ENCODE measurements at places on chromosomes 12 and 14.

- DNase-seq: no peak
Observed at GRCh38 chr14:23951590-23952201, 1.9 kb upstream of the DHRS4 start.

GRCh38 chr12:9325471-9325870 is 117.3 kb upstream of the PZP start:
- no peak for DNase-seq

- DNase-seq: peak; percentile 21
Observed at GRCh38 chr12:79886917-79887519, 47.9 kb downstream of the PPP1R12A start.

- DNase-seq: no peak
Observed at GRCh38 chr12:4892418-4892817, 17.3 kb upstream of the KCNA1 start.

DNA sequence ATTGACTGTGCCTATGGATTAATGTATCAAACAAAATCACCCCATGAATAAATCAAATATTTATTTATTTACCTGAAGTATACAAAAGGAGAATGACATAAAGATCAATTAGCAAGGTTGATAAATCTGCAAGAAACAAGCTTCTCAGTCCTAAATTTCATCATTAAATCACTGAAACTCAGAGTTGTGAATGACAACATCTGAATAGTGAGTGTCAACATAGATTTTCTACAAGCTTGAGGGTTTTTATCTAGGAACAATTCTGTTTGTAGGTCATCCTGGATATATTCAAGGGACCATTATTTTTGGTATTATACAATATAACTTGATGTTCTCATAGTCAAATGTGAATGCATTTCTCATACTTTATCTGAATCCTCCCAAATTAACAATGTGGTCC is 17.4 kb upstream of the KLRF1 start:
- DNase-seq: no peak

- DNase-seq: no peak
Observed at GRCh38 chr14:71566276-71566675, 366.0 kb upstream of the RGS6 start.

- no peak for DNase-seq
Observed at GRCh38 chr12:57476162-57476992, 3.3 kb downstream of the ARHGAP9 start.

GRCh38 chr14:92590176-92590575 is 76.6 kb downstream of the RIN3 start:
- no peak for DNase-seq

DNA sequence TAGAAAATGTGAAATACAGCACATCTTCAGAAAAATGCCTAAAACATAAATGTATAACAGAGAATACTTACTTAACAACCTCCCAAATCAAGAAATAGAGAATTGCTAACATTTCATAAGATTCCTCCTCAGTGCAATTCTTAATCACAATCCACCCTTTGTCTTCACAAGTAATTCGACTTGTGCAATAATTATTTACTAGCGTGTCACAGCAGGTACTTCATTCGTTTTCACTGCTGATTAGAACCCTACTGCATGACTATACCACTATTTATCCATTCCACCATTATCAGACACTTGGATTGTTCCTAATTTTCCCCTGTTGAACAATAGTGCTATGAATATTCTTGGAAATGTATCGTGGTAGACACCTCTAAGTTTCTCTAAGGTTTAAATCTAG is 64.9 kb upstream of the BBS10 start:
- DNase-seq: no peak

DNA sequence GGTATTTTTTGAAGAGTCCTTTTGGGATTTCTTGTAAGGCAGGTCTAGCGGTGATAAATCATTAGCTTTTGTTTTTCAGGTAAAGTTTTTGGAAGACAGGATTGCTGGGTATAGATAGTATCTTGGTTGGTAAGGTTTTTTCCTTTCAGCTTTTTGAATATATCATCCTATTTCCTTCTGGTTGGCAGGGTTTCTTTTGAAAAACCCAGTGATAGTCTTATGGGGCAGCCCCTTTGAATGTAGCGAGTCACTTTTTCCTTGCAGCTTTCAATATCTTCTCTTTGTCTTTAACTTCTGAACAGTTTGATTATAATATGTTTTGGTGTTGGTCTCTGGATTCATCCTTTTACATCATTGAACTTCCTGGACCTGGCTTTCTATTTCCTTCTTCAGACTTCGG is 20.2 kb downstream of the TMX1 start:
- DNase-seq: no peak

GRCh38 chr14:21255385-21256101 is 13.7 kb downstream of the HNRNPC start:
- no peak for DNase-seq

DNA sequence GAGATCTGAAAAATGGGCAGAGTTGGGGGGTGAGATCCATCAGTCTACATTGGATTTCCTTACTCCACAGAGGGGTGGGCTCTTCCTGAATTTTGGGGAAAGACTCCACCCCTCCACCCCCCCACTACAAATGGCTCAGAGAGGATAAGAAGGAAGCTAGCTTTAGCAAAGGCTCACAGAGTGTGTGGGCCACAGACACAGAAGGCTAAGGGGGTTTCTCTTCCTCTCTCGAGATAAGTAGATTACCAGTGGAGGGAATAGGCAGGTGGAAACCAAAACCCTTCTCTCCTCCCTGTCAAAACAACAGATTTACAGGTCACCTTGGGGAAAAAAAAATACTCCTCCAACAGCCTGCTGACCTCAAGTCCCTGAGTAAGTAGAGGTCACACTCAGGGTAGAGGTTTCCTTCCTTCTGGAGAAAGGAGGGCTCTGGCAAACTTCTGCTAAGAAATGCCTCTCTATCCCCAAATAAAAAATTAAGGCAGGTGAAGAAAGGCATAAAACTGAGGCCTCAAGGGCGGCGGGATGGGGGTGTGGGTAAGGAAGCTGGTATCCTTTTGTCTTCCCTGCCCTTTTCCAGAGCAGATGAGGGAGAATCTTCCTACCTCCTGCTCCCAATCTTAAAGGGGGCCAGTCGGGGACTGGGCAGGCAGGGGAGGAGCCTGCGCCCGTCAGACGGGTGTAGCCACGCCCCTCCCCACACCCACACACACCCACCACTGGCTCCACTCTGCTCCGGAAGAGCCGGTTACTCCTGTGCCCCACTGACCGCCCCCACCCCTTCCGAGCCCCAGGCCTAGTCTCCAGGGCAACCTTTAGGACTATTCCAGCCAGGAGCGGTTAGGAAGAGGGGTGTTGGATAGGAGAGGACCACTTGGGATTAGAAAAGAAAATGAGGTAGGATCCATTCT is 1.9 kb upstream of the BAZ2A start:
- DNase-seq: no peak

- DNase-seq: no peak
Observed at GRCh38 chr12:83036847-83037246, 350.1 kb downstream of the TMTC2 start.

GRCh38 chr12:92495108-92495507 is 207.7 kb upstream of the PLEKHG7 start:
- no peak for DNase-seq

DNA sequence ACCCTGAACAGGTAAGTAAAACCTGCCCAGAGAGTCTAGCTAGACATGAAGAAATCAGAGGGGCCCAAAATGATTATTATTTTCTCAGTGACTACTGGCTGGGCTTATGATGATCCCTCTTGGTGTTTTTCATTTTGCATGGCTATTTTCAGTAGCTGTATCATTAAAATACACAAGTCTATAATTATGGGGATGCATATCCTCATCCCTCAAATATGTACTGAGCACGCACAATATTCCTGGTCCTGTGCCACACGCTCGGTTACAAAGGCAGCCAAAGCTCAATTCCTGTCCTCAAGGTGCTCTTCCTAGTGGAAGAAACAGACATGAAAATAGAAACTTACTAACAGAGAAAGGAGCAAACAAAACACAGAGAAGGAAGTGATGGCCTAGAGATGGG is 180.0 kb downstream of the DAD1 start:
- DNase-seq: no peak

DNA sequence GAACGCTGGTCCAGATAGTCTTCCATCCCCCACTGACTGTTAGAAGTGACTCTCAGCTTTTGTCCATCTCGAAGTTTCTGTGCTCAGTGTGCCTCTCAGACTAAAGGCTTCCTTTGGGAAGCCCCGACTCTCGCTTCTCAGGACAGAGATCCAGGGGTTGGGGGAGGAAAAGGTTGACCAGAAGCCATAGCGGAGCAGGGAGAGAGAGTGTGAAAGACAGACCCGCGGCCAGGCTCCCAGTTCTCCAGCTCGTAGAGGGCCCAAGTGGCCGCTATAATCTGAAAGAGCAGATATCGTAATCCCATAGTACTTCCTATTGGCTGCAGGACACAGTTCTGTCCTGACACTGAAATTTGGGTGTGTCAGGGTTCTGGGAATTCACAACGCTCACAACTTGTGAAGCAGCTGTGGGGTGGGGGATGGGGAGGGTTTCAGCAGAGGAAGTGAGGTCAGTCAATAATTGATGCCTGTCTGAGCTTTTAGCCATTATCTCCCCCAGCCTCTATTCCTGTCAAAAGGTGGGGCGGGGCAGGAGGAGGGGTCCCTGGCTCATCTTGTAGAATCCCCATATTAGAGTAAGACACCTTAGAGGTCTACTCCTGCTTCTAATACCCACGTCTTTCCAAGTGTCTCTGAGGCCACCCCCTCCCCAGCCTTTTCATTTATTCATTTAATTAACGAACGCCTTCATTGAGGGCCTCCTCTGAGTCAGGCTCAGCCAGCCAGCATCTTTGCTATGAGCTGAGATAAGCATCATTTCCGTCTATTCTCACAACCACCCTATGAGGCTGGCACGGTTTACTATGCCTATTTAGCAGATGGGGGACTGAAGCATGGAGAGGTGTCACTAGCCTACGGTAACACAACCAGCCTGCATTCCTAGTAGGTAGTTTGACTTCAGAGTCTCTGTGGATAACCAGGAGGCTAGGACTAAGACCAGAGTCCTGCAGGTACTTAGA is 1.6 kb upstream of the ACVRL1 start:
- no peak for DNase-seq

- DNase-seq: no peak
Observed at GRCh38 chr14:71610149-71610548, 322.1 kb upstream of the RGS6 start.

DNA sequence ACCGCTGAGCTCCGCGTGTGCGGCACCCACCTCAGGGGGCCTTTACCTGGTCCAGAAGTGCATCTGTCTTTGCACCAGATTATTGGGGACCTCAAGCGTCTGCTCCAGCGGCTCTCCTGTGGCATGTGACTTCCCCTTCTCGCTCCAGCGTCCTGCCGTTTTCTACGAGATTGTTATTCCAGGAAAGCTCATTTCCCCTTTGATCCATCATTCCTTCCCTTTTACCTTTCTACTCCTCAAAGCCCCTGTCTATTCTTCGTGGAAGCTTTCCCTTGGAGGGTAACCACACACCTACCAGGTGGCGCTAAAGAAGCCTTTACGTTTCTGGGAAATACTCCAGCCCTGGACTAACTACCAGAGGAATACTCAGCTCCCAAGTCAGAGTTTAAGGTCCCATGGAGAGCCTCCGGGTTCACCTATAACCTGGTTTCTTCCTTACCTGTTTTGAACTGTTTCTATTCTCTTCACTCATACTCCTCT is 1.5 kb downstream of the FKBP4 start:
- DNase-seq: no peak

- DNase-seq: no peak
Observed at GRCh38 chr14:28756884-28757570, 9.6 kb upstream of the FOXG1 start.

DNA sequence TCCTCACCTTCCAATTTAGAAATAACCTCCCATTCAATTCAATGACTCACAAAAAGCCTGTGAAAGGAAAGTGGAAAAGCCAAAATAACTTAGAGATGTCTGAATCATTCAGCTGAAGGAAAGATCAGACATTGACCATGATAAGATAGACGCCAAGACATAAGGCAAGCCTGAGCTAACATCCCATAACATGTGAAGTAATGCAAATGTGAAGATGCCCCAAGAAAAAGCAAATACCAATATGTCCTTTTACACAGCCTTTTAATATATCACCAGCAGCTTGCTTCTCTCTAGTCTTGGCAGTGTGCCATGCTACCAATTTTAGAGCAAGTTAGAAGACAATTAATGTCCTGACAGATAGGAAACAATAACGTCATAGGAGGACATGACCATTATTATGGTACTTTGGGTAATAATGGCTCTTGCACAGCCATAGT is 2.4 kb upstream of the NUMB start:
- DNase-seq: peak; percentile 15

- no peak for DNase-seq
Observed at GRCh38 chr14:52265253-52265652, 2.2 kb upstream of the PTGDR start.

- no peak for DNase-seq
Observed at GRCh38 chr12:111792155-111792855, 25.6 kb downstream of the ALDH2 start.

DNA sequence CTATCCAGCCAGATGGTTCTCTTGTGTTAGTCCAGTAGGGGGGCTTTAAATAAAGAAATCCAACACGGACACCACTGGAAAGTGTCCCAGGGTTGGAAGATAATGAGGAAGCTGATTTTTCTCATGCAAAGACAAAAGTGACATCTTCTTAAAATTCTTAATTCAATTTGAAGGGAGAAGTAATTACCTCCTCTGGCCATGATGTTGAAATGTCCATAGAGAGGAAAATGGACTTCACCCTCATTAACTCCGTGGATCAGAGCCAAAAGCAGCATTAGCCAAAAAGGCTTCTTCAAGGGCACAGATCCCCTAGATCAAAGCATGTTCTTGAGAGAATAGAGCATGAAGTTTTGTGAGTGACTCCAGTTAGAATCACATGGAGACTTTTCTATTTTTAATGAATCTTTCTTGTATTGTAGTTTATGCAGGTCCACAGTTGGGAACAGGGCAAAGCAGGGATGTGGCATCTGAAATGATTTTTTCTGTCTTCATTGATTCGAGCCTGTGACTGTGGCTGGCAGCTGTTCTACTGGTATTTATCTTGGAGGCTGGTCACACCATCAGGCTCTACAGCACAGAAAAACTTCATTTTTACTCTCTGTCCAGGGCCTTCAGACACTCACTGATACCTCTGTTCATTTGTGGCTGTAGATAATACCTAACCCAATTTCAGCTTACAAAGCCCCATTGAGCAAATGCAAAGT is 1002.5 kb downstream of the AACS start:
- DNase-seq: no peak

DNA sequence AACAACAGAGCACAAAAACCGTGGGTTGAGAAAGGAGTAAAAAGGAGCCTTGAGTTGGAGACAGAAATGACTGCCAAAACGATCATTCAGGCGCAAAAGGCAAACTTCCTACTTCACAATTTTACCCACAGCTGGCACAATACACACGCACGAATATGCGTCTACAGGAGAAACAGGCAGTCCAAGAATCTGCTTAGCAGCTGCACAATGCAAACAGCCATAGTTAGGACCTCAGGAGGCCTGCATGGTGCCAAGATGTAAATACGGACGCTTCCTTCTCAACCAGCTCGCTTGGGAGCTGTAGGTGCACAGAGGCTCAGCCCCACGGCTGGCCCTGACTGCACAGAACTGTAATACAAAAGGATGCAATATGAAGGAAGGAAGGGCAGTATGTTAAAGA is 250.1 kb upstream of the CAND1 start:
- DNase-seq: no peak

DNA sequence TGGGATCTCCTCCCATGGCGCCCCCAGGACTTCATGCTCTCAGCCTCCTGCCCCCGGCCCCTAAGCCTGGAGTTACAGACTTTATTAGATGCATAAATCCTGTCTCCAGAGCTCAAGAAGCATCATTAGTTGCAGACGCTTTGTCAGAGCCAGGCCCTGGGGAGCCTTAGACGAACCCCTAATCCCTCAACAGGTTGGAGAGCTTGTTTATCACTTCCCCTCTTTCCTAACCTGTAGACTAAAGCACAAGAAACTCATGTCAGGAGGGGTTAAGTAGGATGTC is 260 bp upstream of the NPFF start:
- no peak for DNase-seq

GRCh38 chr12:56104815-56105608 is 653 bp downstream of the PA2G4 start:
- no peak for DNase-seq
